Right renal cortex interstitium (tissue), 3 donors: ENCODE measurements at places on chromosomes 12 and 14.

- no peak for DNase-seq
Observed at GRCh38 chr12:57280211-57281062, 29.4 kb upstream of the STAC3 start.

DNA sequence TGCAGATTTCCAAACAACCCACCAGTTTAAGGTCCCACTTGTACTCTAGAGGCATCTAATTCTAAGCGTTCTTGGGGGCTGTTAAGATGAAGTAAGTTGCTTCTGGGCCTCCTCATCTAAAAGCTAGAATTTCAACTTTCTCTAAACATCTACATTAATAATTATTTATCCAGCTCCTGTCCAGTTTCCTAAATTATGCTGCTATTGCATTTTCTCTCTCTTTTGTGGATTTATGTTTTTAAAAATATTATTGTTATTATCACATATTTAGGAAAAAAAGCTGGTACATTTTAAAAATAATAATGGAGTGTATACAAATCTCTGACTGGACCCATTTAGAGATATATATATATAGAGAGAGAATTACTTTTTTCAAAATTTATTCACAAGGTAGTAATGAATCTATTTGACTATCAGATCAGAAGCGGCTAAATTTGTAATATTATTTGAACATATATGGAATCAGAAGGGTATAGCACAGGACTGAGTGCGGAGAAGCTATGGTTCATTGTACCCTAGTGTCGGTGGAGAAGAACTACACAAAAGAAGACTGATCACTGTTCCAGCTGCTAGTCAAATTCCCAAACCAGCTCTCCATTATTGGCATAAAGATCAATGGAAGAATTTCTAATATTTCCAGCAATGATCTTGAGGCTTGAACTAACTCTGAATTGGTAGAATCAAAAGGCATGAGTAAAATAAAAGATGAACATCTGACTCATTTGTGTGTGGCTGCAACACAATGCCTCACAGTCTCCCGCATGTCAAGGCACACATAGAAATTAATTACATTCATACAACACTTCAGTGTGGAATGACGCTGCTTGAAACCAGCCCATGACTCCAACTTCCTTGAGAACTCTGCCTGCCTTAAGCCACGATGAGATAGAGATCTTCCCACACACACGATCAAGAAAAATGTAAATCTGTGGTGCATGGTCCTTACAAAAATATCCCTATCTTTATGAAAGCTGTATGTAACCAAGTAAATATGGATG is 433.4 kb upstream of the OR4E1 start:
- DNase-seq: no peak

- no peak for DNase-seq
Observed at GRCh38 chr12:91274916-91275315, 92.3 kb upstream of the DCN start.

- no peak for DNase-seq
Observed at GRCh38 chr12:53205747-53206419, 1.2 kb downstream of the ITGB7 start.

- DNase-seq: no peak
Observed at GRCh38 chr14:98230411-98230810, 1041.6 kb downstream of the BCL11B start.

DNA sequence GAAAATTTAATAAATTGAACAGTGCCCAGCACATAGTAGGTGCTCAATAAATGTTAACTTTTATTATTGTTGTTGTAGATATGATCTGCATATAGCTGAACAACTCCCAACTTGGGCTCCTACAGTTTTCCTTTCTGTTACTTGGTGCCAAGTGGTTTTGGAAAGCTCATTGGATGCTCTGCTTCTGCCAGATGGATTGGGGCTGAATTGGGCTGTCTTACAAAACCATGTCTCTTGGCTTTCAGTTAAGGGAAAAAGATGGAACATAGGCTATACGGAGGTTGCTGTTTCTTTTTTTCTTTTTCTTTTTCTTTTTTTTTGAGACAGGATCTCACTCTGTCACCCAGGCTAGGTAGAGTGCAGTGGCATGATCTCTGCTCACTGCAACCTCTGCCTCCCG is 140.7 kb upstream of the PWP1 start:
- DNase-seq: no peak

GRCh38 chr12:101604132-101604531 is 9.4 kb downstream of the MYBPC1 start:
- DNase-seq: no peak

DNA sequence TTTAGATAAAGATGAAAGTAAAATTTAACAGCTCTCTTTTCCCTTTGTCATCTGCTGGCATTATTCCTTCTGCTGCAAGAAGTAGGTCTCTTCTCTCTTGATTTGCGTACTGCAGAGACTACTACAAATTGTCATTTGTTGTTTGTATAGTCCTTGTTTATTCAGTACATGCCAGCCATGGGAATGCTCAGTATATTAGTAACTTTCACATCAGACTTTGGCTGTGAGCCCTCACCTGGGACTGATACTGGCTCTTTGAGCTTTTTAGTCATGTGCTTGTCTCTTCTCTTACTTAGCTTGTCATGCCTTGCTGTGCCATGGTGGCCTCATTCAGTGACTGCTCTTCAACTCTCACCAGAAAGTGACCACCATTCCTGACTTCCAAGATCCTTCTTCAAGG is 169.8 kb downstream of the PRKCH start:
- DNase-seq: no peak

DNA sequence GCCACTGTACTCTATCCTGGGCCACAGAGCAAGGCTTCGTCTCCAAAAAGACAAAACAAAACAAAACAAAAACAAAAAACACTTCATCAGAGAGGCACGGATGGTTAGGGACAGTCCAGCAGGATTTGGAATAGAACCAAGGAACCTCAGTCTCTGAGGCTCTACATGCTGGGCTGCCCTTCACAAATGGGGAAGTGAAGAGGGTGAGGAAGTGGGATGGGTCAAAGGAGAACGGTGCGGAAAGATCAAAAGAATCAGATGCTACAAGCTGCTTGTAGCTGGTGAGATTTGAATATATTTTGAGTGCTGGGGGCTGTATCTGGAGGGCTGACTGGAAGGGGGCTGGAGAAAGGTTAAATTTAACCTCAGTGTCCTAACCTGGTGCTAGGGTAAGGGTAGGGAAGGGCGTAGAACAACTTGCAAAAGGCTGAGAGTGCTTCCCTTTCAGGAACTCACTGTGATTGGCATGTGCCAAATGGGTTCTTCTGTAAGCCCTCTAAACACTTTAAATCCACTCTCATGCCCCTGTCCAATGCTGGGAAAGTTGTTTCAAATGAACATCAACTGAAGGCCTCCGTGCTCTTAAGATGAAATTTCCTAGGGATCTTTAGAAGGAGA is 4.6 kb downstream of the FOXJ2 start:
- DNase-seq: no peak

- no peak for DNase-seq
Observed at GRCh38 chr14:33812181-33812580, 138.7 kb downstream of the EGLN3 start.

DNA sequence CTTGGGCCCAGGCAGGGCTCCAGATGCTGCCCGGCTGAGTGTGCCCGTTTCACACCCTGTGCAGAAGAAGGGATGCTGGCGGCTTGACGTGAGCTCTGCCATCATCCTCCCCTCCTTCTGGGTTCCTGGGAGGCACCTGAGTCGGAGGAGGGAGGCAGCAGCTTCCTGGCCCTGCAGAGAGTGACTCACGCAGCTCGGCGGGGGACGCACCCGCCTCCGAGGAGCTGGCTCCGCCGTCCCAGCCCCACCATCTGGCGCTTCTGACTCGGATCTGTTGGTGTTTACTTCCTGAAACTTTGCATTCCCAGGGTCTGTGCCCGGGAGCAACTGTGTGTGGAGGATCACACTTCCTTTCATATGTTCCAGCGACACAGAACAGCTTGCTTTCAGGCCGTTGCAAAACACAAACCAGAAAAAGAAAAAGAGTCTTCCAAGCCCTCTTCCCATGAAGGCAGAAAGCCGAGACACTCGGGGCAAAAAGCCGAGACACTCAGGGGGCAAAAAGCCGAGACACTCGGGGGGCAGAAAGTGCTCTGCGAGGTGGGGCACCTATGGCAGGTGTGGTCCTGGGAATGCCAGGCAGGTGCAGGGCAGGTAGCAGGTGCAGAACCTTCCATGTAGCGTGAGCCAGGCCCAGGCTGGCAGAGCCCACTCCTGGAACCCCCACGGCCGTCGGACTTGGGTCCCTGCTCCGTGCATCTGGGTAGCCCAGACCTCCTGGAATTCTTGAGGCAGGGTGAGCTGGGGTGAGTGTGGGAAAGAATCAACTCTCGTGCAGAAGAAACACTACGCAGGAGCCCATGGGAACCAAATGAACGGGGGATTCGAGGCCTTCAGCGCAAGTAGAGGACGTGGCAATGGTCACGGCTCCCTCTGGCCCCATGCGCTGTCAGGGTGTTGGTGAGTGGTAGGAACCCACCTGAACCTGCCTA is 27.6 kb upstream of the GALNT9 start:
- no peak for DNase-seq

DNA sequence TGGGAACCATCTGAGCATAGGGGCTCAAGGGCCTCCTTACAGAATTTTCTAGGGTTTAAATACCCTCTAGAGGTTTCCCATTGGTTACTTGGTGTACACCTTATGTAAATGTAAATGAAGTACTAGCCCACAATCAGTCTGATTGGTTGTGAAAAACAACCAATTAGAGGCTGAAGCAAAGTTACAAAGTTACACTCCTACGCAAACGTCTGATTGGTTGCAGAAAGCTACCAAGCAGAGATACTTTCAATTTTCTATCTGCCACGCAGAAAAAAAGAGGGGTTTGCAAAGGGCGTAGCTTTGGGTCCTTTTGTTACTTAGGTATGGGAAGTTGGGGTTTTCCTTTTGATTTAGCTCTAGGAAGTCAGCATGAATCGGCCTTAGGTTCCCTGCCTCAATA is 1.8 kb upstream of the TMEM19 start:
- no peak for DNase-seq

DNA sequence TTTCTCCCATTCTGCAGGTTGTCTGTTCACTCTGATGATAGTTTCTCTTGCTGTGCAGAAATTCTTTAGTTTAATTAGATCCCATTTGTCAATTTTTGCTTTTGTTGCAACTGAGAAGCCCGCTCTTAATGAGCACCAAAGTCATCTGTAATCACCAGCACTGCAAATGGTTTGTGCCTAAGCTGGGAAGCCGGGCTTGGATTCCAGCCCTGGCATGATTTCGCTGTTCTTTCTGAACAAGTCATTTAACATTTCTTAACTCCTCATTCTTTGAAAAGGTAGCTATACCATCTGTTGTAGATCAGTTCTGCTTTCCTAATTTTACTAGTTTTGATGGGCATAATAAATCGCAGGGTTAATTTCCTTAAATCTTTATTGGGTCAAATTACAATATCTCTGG is 32.1 kb downstream of the PIWIL1 start:
- DNase-seq: no peak

DNA sequence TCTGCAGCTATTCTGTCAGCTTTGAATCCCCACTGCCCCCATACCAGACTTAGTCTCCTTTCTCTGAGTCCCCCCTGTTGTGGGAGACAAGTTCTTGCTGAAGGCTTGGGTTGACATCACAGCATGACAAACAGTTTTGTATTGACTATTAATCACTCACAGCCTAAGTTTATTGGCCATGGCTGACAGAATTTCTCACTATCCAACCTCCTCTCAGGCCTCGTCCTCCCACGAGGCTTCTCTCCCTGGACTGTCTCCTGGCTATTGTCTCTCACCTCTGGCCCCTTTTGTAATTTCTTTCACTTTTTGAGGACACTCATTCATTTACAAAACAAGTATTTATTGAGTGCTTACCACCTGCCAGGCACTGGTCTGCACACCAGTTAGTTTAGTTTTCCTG is 35.2 kb upstream of the DCD start:
- DNase-seq: no peak

DNA sequence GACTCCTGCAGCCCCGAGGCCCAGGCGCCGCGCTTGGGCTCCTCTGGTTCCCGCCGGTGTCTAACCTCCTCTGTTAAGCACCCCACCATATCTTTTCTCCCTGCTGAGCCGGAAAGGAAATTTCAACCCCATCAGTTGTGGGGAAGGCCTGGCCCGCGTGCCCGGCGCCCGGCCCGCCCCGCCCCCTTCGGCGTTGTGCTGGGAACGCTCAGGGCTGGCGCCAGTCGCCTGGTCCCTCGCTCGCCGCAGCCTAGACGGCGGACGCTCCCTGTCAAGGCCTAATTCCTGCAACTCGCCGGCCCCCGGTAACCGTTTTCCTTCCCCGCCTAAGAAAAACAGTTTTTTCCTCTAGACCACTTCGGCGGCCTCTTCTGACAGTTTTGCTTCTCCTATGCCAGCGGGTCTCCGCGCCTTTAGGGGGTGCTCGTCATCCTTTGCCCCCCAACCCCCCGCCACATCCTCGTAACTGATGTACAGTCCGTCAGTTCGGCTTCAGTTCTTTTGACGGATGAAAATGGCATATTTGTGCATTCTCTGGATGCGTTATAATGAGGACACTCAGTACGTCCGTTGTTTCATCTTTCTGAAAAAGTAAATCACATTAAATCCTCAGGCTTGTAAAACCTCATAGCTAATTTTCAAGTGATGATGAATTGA is 506 bp upstream of the NAP1L1 start:
- no peak for DNase-seq

DNA sequence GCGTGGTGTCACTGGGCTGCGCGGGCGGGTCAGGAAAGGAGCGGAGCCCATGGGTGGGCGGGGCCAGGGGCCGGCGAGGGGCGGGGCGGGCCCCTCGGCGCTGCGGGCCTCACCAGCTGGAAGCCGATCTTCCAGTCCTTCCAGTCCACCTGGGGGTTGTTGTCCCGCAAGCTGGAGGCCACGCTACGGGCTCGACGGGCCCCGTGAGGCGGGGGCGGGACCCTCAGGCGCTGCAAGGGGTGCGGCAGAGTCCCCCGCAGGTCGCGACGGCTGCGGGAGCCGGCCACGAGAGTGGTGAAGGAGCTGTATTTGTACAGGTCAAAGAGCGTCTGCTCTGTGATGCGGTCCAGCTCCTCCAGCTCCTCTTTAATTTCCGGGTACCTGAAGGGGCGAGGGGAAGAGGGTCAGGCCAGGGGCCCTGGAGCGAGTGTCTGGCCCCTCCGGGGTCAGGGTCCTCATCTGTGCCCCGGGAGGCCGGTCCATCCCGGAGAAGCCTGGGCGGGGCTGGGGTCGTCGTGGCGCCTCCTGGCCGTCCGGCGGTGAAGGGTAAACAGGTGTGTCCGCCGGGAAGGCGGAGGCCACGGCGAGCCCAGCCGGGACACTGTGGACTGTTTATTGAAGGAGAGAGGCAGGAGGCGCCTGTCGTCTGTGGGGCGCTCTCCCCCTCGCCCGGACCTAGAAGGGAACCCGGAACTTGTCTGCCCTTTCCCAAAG is 11.9 kb downstream of the SCNN1A start:
- no peak for DNase-seq
